Left lobe of liver (tissue), 2 donors: ENCODE measurements at places on chromosomes 2 and 18. TPM values are rescaled to one million over a fixed set of nuclear protein-coding genes. Genes with fewer than 3 reads are reported as not detected.

- DNase-seq = no peak
Observed at GRCh38 chr2:112623913-112624777, 21.6 kb upstream of the SLC20A1 start.

DNA sequence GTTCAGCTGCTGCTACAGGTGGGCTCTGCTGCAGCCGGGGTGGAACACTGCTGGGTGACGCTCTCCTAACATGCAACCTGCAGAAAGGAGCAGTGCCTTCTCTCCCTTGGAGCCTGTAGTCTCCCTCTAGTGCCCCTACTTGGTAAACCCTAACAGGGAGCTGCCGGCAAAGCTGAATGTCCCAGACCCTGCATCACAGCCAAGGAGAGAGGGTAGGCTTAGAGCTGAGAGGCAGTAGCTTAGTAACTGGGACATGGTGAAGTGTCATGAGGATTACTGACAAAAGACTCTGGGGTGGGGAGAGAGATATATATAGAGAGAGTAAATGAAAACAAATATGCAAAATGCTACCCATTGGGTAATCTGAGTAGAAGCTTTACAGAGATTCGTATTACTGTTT, 9.9 kb downstream of the NCAPH start:
- no peak for DNase-seq

DNA sequence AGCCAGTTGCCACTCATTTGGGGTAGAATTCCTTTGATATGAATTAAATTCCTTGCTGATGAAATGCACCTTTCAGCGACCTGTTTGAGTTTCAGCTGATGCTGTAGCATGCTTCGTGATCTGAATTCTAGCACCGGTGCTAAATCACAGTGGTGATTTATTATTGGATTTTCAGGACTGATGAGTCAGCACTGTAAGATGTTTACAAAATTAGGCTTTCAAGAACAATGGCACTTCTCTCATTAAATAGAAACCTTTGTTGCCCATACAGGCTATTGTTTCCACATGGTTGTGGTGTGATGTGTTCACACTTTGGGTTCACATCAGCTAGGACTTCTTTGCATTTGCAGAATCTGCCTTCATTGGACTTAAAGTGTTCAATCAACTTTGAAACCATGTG, 687.7 kb downstream of the ARHGAP15 start:
- DNase-seq = no peak

GRCh38 chr18:45801416-45802004, 24.0 kb upstream of the SIGLEC15 start:
- DNase-seq = no peak

GRCh38 chr18:47417807-47418206, 166.3 kb upstream of the SKOR2 start:
- no peak for DNase-seq

DNA sequence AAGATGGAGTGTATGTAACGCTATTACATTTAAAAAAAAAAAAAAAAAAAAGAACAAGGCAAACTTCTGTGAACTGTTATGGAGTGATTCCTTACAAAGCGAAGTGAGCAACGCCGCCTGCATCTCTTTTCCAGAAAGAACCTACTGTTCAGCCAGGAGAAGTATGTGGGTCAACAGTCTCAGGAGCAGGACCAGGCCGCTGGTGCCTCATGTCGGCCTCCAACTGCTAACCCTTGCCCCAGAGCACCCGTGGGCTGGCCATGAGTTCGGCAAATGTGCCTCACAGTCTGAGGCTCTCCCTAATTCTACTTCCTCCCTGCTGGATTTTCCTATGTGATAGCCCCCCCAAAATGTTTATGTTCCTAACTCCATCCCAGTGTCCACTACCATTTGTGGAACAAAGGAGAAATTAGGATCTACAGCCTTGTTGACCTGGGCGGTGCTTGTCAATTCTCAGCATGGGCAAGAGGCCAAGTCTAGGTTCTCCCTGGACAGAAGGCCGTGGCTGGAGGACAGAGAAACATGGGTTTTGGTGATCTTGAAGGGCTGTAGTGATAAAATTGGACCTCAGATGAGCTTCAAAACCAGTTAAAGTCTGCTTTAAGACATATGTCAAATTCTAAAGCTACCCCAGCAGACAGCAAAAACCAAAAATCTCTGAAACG, 15.9 kb downstream of the FAM168B start:
- DNase-seq = peak; percentile 75

DNA sequence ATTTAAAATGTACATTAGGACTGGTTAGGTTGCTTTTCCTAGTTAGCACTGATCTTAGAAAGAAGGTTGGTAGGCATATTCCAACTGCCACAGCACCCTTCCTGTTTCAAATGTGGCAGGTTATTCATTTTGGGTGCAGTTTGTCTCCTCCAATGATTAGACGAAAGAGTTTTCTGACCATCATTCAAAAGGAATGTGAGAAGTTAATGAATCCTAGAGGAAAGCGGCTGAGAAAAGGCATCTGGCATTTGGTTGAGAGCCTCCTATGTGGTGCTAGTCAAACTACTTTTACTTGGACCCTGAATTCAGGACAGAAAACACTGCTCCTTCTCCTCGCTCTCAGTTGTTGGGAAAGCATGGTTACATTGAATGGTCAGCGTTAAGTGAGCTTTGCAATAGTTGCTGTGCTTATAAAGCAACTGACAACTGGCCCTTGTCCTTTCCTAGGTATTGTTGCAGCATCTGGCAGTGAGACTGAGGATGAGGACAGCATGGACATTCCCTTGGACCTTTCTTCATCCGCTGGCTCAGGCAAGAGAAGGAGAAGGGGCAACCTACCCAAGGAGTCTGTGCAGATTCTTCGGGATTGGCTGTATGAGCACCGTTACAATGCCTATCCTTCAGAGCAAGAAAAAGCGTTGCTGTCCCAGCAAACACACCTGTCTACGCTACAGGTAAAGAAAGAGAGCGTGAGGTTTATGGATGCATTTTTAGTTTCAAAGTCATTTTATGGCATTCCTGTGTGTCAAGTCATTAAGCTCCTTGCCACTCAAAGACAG, 6.1 kb downstream of the TGIF1 start:
- peak; percentile 50 for DNase-seq

DNA sequence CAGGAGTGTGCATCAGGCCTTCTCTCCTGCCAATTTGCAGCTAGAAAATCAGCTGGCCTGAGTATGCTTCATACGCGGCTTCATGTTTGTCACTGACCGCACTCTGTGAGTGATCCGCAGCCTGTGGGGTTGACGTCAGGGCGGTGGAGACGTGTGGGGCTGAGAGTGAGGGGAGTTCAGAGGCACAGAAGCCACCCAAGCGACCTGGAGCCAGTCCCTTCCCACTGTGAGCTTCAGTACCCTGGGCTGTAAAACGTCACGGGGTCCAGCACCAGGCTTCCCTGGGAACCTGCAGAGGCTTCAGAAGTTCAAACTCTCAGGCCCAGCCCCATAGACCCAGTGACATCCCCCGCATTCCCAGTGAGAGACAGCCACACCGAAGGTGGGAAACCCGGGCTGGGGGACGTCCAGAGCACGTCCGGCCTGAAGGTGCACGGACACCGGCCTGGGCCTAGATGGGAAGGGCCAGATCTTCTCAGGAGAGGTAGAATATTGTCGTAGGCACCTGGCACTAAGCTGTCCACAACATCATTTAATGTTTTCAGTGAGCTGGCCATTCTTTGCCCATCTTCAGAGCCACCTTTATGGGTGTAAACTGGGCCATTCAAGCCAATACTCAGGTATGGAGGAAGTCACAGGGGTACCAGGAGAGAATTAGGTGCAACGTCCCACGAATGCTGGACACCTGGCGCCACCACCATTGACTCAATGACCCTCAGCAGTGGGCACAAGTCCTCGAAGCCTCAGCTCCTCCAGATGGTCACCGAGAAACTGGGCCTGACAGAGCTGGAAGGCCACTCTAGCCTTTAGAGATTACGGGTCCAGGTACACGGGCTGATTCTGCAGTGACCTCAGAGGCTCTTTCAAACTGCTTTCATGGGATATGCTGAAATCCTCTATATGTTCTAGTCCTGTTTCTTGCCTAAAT, 235.6 kb upstream of the MYT1L start:
- no peak for DNase-seq

GRCh38 chr2:131076707-131077106, 16.6 kb downstream of the FAM168B start:
- peak; percentile 79 for DNase-seq

DNA sequence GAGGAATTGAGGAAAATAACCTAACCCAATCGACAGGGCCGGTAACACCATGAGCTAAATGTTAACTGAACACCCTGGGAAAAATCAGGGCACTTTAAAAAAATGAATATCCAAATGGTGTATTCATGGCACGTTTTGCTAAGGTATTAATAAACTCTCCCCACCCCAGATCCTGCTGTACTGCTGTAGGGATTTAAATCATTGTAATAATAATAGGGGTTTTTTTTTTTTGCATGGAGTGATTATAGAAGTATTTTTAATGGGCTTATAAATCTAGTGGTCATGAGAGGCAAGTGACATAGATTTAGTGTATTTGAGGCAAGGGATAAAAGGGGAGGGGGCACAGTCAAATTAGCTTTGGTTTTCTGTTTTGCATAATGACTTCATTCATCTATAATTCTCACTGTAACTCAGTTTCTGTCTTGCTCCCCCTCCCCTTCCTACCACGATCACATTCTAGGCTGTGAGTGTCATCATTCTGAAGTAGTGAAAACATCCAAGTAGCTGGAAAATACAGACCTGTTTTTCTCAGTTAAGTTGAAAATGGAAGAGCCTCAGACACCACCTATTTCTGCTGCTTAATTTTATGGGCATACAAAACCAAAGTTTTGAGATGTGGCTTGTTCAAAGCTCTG, 18.2 kb upstream of the MGAT5 start:
- DNase-seq = no peak

DNA sequence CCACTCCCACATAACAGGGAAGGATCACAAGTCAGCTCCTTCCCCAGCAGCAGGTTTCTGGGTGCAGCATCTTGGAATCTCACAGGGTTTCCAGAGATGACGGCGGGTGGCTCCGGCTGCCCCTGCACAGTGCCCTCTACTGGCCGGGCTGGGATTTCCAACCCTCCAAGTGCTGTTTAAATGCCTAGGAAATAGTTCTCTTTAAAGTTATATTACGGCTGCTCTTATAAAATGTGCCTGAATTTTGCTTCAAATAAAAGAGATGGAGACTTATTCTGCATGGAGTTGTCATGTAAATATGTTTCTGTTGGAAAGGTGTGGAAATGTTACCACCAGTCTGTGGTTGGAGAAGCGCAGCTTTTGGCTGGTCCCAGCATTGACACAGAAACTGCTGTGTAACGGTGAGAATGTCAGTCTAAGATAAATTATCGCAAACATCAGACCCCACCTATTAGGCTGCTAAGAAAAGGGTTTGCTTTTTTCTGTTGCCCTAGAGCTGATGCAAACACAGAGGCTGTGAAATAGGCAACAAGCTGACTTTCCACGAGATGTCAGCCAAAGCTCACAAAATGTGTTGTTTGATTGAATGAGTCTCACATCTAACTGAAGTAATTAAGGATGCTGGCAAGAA, 3.3 kb upstream of the HJURP start:
- DNase-seq = no peak

DNA sequence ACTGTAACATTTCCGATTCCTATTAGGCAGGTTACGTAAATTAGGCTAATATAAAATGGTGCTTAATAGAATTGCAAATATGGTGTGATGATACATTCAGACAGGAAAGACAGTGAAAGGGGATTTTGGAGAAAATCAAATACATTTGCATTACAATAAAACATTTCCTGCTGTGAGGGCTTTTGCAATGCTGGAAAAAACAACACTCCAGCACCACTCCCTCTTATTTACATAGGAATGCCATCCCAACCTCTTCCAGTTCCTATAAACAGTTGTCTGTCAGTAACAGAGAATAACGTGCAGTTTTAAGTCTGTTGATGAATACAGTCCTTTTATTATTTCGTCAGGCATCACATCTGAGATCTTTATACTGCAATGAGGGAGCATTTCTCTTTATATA, 298.8 kb upstream of the FANCL start:
- DNase-seq = no peak

GRCh38 chr2:152171718-152172117, 3.8 kb downstream of the STAM2 start:
- DNase-seq = no peak

DNA sequence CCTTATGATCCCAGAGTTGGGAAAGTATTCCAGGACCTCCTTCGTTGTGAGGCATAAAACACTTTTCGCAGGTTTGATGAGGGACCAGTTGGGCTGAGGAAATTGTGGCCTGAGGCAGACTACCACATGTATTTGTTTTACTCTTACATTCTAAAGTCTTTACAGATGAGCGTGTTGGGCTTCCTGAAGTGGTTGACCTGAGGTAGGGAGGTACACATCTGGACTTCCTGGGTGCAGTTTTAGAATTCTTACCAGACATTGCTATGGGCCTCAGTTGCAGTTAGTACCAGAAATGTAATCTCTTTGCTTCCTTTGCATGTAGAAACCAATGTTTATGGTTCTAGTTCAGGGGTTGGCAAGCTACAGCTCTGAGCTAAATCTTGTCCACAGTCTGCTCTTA, 48.7 kb downstream of the COA5 start:
- no peak for DNase-seq

GRCh38 chr2:108304975-108305374, 16.3 kb downstream of the SULT1C2 start:
- no peak for DNase-seq

DNA sequence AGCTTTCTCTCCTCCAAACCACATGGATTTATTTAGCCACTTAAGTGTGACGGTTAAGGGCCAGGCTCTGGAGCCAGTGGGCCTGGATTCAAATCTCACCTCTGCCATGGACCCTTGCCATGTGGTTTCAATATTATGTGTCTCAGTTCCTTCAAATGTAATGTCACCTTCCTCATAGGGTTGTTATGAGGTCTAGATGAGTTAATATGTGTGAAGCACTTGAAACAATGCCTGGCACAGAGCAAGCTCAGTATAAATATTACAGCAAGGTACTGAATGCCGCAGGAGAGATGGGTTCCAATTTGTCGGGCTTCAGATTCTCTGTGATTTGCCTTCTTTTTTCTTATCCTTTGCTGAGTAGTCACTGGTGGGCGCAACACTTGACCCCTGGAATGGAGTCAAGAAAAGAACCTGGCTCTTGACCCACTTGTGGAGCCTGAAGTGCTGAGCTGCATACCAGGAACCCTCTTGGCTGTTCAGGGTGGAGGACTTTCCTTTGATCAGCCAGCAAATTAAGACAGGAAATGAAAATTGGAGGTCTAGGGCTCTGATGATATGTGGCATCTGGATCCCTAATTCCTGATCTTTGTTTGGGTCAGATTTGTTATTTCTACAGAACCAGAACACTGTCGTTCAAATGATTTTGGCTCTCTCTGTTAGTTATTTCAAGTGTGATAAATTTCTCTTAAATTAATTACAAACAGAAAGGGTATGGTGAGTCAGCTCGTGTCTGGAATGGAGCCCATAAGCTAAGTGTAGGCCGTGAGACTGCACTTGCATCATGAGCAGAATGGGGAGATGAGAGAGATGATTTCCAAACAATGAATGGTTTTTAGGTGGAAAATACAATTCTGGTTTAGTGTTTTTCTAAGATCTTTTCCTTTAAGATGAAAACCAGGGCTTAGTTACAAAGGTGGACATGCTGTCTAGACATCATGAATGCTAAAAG, 293.0 kb downstream of the KCNS3 start:
- DNase-seq = no peak

TOGARAM2 gene
- 0.78 TPM for total RNA-seq

SLC5A7 gene
- total RNA-seq = not detected

SERPINB4 gene
- total RNA-seq = not detected

SCYGR4 gene
- not detected for total RNA-seq

SIGLEC15 gene
- total RNA-seq = 0.20 TPM
